ENCODE measurements at places on chromosomes 7 and 10.

GRCh38 chr7:93902777-93903423 is 3.5 kb upstream of the GNGT1 start:
- H3K4me3 ChIP-seq = no peak overlapping the region
- no peaks in the 10 kb centered on the region for H3K36me3 ChIP-seq
- peaks cover 7% of the 10 kb centered on the region for H3K27me3 ChIP-seq
- DNase-seq = no peak

- no peak for DNase-seq
- no peak overlapping the region for H3K4me3 ChIP-seq
- no peaks in the 10 kb centered on the region for H3K27me3 ChIP-seq
- no peak overlapping the region for H3K27ac ChIP-seq
- H3K36me3 ChIP-seq = no peaks in the 10 kb centered on the region
These were observed 256.2 kb upstream of the FERD3L start for GRCh38 chr7:19401461-19401860.

DNA sequence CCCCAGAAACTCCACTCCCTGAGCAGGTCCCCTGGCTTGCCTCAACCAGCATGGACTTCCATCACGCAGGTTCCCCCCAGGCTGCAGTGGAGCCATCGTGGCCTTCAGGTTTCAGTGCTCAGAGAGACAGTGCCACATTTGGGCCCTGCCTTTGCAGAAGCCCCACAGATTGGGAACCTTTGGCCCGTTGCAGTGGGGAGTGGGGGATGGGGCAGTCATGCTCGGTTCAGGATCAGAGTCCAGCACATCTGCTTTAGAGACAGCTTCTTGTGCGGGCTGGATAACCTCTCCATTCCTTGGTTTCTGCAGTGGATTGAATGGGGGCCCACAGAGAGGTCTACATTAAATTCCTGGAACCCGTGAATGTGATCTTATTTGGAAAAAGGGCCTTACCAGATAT is 183.9 kb downstream of the EBF3 start:
- no peaks in the 10 kb centered on the region for H3K27me3 ChIP-seq
- no peak overlapping the region for H3K27ac ChIP-seq
- no peaks in the 10 kb centered on the region for H3K36me3 ChIP-seq

DNA sequence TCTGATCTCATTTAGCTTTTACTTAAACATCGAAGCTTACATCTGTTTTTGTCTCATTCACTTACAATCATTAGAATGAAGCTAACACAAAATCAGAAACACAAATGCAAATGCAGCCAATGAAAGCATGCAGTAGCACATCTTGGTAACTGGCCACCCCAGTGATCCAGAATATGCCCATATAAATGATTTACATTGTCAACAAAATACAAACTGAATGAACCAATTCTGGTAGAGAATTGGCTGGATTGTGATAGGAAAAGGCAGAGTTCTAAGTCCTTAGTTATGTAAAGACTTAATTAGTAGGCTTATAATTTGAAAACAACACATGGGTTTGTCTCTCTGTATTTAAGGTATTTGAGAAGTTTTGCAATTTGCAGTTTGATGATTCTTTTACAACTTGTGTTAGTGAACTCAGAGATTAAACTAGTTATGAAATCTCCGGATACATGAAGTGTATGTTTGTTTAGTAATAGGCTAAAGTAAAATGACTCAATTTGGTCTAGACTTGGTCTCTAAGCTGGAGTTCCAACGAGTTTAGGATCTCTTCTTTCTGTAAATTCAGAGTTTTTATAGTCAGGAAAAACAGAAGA is 21.2 kb downstream of the TECTB start:
- H3K27me3 ChIP-seq = peaks cover 31% of the 10 kb centered on the region
- no peaks in the 10 kb centered on the region for H3K4me1 ChIP-seq
- no peak for DNase-seq
- H3K27ac ChIP-seq = no peak overlapping the region

DNA sequence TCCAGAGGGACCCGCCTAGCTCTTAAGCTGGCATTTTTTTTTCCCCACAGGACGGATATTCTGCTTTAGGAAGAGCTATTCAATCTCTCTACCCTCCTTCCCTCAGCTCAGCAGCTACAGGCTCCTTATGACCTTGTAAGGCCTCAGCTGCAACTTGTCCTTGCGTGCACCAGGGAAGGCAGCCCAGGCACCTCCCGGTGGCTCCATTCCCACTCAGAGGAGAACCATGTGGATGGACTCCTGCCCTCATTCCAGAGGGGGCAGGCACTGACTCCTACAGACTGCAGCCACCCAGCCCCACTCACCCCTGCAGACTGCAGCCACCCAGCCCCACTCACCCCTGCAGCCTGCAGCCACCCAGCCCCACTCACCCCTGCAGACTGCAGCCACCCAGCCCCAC is 73.7 kb downstream of the ITIH5 start:
- no peaks in the 10 kb centered on the region for H3K27me3 ChIP-seq
- DNase-seq = no peak
- H3K36me3 ChIP-seq = no peaks in the 10 kb centered on the region
- no peak overlapping the region for H3K4me3 ChIP-seq
- H3K4me1 ChIP-seq = no peaks in the 10 kb centered on the region
- H3K27ac ChIP-seq = no peak overlapping the region

- no peak overlapping the region for H3K4me3 ChIP-seq
- peaks cover 6% of the 10 kb centered on the region for H3K27me3 ChIP-seq
- H3K36me3 ChIP-seq = no peaks in the 10 kb centered on the region
- H3K4me1 ChIP-seq = peaks cover 6% of the 10 kb centered on the region
These were observed 48.9 kb downstream of the ASB13 start for GRCh38 chr10:5617521-5617920.

- DNase-seq = no peak
- no peak overlapping the region for H3K27ac ChIP-seq
- peaks cover 22% of the 10 kb centered on the region for H3K36me3 ChIP-seq
- no peaks in the 10 kb centered on the region for H3K27me3 ChIP-seq
- H3K4me1 ChIP-seq = no peaks in the 10 kb centered on the region
These were observed 73.3 kb downstream of the MCU start for GRCh38 chr10:72765051-72765745.
